ENCODE measurements at places on chromosomes 16 and 17.

DNA sequence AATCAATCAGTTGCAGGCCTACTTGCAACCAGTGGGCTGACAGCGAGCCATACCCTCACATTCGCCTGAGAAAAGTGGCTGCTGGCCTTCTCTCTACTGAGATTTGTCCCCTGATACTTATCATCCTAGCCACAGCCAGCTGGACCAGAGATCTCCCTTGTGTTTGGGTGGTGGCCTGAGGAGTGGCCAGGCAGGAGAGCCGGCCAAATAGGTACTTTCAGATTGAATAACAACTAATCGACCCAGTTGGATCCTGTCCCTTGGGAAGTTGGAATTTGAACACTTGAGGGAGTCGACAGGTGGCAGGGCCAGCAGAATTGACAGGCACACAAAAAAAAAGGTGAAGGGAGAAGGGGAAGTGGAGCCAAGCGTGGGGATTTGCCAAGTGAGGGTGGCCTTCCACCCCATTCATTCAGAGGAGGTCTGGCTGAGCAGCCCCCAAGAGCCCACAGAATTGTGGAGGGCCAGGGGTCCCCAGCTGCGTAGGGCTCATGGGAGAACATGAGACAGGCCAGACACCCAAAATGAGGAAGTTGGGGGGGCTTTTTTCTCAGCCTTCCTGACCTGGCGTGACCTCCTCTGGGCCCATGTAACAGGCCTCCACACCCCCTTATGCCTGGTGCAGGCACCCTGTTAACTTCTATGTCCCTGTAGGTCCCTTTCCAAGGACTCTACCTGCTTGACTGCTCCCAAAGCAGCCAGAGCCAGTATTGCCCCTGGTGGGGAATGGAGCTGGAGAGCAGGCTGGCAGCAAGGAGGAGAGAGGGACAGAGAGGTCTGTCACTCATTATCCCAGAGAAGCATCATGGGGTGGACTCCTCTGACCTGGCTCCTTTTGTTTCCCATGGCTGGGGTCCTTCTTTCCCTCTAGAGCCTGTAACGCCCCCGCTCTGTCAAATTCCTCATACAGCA lies 2.9 kb upstream of the RANGRF start:
- DNase-seq: no peak

- peak; percentile 15 for DNase-seq
Observed at GRCh38 chr16:22641131-22641628, 130.5 kb downstream of the NPIPB5 start.

DNA sequence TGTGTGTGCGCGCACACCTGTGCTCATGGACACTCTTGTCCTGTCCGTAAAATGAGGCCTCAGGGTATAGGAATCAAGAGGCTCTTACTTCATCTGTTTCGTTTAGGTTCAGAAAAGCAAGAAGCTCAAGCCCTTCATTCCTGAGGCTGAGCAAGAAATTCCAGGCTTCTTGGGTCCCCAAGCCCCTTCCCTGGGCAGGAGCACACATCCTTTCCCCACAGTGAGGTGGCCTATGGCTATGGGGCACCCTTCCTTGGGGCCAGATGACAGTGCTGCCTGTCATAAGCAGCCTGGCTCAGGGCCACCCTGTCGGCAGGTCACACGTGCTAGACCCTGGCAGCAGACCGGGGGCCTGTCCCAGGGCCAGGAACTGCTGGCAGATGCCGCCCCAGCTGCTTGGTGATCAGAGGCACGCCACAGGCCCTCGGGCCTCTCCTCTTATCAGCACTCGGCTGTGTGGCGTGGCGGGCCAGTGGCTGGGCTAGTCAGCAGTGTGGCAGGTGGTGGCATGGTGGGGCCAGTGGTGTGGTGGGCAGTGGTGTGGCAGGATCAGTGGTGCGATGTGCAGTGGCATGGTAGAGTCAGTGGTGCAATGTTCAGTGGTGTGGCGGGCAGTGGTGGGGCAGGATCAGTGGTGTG lies 50.2 kb downstream of the NKD1 start:
- DNase-seq: no peak

DNA sequence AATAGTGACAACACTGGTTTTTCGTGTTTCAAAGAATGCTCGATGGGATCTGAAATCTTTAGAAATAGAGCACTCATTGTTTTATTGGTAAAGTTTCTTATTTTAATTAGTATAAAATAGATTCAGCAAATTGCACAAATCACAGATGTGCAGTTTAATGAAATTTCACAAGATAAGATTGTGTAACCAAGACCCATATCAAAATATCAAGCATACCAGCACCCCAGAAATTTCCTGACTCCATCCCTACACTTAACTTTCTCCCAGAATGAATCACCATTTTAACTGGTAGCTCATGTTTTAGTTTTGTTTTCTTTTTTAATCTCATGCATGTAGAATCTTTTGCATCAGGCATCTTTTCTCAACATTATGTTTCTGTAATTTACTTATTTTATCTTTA lies 185.9 kb downstream of the KCNJ2 start:
- no peak for DNase-seq

DNA sequence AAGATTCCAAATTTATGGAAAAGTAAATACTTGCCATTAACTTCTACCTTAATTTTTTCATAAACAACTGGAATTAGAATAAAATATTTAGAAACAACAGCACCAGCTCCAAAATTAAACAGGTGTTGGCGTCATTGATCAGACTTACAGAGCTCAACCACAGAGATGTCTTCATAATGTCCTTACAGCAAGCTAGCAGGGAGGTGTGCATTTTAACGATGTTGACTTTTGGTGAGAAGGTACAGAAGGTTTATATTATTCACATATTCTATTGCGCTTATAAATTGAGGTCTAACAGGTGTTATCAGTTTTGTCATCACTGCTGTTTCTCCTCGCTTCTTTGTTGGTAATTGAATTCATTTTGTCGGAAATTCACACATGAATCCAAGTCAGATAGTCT lies 226.2 kb upstream of the CA10 start:
- DNase-seq: no peak

GRCh38 chr17:77827039-77827438 lies 131.5 kb upstream of the TNRC6C start:
- no peak for DNase-seq

DNA sequence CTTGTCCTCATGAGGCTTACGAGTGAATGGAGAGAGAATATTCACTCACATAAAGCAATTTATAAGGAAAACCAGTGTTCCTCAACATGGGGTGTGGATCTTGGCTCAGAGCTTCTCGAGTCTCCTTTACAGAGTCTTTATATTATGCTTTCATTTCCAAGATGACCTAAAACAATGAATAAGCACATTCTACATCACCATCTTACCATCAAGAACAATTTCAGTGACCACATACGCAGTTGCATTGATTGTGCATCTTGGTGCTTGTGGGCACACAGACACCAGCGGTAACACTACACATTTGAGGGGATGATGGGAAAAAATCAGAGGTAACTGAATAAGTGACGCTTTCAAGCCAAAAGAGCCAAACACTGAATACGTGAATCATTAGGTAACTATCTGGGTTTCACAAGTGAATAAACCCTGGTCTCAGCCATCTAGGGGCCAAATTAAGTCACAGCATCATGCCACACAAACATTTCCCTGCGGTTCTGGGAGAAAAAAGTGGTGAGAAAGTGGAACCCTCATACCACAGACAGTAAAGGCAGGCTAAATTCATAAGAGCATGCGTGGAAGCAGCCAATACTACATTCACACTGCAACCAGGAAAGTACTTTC lies 9.4 kb downstream of the CWC25 start:
- DNase-seq: peak; percentile 21

DNA sequence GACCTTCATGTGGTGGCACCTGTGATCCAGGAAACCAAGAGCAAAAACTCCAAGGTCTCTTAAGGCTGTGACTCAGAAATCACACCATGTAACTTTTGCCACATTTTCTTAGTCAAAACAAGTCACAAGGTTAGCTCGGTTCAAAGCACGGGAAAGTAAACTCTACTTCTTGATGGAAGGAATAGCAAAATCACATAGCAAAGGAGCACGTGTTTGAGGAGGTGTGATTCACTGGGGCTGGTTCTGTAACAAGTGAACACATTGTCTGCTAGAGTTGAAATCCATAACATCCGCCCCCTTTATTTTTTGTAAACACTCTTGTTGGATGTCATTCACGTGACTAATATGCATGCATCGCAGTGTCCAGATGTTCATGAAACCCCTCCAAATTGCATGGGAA lies 415.0 kb upstream of the MAF start:
- peak; percentile 28 for DNase-seq

DNA sequence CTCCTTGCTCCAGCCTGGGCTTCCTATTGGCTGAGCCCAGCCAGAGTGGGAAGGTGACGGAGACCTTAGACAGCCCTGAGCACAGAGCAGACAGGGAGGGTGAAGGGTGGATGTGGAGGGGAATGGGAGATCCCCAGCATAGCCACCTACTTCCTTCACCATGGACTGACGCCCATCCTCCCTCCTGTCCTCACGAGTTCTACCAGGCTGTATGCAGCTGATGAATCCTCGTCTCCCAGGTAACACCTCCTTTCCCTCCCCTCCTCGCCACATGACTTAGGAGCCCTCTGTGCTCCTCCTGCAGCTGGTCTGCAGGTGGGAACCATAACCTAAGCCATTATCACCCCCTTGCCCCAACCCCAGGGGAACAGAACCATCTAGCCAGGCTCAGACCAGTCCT lies 9.0 kb upstream of the CRHR1 start:
- DNase-seq: peak; percentile 36

DNA sequence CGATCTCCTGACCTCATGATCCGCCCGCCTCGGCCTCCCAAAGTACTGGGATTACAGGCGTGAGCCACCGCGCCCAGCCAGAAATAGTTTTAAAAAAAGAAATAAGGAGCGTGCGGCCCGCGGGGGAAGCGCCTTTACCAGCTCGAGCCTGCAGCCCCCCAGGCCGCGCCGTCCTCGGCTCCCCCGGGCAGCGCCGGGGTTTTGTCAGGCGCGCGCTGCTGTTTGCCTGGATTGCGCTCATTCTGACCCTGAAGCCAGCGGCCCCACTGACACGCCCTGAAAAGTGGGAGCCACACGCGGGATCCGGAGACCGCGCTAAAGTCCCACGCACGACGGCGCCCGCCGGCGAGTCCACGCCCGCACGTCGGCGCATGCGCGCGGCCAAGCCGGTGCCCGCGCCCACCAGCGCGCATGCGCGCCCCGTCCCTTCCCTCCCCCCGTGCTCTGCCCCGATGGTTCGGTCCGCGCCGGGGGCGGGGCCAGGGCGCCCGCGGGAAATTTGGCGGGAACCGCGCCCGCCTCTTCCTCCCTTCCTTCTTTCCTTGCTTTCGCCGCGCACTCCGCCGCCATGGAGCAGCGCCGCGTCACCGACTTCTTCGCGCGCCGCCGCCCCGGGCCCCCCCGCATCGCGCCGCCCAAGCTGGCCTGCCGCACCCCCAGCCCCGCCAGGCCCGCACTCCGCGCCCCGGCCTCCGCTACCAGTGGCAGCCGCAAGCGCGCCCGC lies at the start of gene CDT1:
CDT1 (plus strand) TSS at position 526 of the 724 bp plus-strand sequence; CDS start at position 569, 43 bp downstream.
- DNase-seq: peak; percentile 86

- no peak for DNase-seq
Observed at GRCh38 chr17:73539166-73539565, 105.1 kb downstream of the SDK2 start.

GRCh38 chr16:31704138-31704537 lies 169.5 kb upstream of the ZNF267 start:
- DNase-seq: no peak

GRCh38 chr17:50477976-50478375 lies 684 bp upstream of the RSAD1 start:
- DNase-seq: no peak

GRCh38 chr17:27764589-27764988 lies 35.7 kb downstream of the NOS2 start:
- no peak for DNase-seq

GRCh38 chr17:3963237-3964201 lies 718 bp downstream of the ATP2A3 start:
- DNase-seq: peak; percentile 65

DNA sequence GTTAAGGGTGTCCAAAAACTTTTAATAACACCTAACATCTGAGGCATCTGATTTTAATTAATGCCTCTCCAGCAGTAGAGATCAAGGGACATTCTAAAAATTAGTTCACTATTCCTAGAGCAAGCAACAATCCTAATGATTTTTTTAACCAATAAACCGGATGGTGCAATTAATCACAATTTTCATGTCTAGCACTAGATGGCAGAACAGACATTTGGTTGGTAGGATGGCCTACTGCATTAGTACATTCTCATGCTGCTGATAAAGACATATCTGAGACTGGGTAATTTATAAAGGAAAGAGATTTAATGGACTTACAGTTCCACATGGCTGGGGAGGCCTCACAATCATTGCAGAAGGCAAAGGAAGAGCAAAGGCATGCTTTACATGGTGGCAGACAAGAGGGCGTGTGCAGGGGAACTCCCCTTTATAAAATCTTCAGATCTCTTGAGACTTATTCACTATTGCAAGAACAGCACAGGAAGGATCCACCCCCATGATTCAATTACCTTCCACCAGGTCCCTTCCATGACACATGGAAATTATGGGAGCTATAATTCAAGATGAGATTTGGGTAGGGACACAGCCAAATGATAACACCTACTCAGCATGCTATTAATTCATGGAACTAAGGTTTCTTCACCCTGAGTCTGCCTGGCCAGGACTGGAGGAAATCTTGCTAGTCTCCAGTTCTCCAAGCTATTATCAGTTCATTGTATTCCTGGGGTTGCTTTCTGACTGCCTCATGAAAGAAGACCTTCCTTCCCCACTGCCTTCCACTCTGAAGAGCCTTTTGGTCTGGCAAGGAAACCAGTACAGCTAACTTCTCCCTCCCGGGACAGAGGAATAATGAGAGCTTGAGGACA lies 24.8 kb downstream of the HS3ST3A1 start:
- no peak for DNase-seq

- no peak for DNase-seq
Observed at GRCh38 chr16:53646506-53646905, 57.2 kb downstream of the RPGRIP1L start.

DNA sequence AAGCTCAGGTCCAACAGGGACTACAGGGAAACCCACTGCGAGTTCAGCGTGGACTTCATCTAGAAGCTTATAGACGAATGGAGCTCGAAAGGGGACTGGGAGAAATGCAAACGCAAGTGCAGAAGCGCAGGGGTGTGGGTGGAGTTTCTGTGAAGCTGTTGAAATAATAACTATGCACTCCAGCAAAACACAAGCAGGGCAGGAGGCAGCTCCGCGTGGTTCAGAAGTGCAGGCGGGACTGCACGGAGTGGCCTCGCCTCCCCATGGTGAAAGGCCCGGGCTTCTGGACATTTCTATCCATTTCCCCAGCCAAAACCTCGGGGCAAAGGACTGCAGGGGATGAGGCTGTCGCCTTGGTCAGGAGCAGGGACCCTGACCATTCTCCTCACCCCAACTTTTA lies 74.5 kb downstream of the ZNF423 start:
- no peak for DNase-seq

GRCh38 chr16:85851034-85851785 lies 47.8 kb upstream of the IRF8 start:
- DNase-seq: no peak

DNA sequence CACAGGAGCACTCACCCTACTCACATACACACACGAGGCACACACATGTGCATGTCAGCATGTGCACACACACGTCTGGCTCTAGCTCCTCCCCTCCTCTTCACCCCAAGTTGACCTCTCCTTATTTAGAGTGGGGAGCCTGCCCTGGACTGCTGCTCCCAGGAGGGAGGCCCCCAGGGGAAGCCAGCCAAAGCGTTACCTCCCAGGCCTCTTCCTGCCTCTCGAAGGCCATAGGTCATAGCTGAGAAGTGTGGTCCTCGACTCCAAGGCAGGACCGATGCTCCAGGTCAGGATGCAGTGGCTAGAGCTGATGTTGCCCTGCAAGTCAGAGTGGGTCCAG lies 18.8 kb downstream of the POLR3K start:
- DNase-seq: no peak

- DNase-seq: no peak
Observed at GRCh38 chr17:54898576-54898975, 2.1 kb upstream of the TOM1L1 start.

Data from DMS53 (cell line).